ENCODE measurements at places on chromosomes 11 and 22.

DNA sequence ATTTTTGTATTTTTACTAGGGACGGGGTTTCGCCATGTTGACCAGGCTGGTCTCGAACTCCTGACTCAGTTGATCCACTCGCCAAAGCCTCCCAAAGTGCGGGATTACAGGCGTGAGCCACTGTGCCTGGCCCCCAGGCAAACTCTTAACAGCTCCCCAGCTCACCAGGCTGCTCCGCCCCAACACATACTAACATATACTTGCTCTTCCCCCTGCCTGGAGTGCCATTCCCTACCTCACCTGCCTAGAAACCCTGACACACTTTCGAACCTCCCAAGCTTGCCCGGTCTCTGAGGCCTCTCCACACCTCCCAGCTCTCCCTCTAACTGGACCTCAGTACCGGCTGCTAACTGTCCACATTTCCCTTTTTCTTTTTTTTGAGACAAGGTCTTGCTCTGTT is 8.5 kb downstream of the MAP4K2 start:
- no peak for DNase-seq

- DNase-seq = no peak
Measured at GRCh38 chr11:111472228-111472627, 40.0 kb downstream of the BTG4 start.

DNA sequence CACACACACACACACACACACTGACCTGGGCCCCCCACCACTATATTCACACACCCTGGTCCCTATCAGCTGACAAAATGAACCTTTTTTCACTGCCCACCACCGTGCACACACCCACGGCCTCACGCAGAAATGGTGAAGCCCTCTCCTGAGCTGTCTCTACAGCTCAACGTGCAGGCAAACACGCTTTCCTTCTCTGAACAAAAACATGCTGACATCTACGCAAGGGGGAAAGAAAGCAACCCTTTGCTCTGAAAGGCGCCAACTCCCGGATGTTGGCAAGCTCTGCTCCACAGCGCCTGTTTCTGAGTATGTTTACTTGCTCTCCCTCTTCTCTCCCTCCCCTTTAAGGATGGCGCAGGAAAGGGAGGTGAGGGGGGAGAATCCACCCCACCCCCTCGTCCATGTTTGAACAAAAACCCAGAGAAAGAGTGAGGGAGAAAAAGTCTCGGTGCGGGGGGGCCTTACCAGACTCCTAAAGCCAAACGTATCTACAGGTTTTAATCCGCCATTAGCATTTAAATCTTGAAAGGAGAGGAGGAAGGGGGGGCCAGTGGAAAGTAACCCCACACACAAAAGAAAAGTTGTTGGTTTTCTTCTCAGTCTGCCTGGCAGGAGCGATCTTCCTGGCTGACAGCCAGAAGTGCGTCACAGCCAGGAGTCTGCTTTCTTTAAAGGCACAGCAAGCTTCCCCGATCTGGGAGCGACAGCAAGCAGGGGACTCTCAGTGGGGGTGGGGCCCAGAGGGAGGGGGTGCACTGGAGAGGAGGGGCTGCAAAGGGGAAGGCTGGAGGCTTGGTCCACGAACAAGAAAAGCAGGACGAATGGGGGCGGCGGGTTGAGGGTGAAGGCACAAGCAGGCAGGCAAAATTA is 39.6 kb downstream of the NUMA1 start:
- DNase-seq = peak; percentile 80

GRCh38 chr11:42175203-42175602 is 715.8 kb upstream of the LRRC4C start:
- DNase-seq = no peak

DNA sequence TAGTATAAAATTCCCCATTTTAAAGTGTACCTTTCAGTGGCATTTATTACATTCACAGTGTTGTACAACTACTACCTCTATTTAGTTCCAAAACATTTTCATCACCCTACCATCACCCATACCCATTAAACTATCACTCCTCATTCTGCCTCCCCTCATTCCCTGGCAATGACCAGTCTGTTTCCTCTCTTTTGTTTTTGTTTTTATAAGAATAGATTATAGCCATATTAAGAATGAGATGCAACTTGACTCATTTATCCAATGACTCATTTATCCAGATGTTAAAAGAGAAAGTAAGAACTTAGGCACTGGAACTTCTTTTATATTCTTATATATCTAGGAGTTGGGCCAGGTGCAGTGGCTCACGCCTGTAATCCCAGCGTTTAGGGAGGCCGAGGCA is 156.3 kb downstream of the FAT3 start:
- DNase-seq = no peak

DNA sequence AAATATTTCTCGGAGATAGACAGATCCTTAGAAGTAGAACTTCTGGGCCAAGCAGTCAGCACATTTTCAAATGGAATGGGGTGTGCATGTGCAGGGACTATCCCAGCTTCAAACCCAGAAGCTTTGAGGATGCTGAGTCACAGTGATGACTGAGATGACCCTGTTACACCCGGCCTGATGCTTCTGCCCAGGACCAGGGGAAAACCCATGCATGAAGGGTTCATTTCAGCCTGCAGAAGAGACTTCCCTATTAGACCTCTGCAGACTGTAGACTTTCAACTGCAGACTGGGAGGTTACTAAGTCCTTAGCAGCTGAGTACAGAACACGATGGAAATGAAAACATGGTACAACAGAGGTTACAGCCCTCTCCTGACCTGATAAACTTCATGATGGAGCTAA is 3.6 kb upstream of the OR2AT4 start:
- peak; percentile 43 for DNase-seq

DNA sequence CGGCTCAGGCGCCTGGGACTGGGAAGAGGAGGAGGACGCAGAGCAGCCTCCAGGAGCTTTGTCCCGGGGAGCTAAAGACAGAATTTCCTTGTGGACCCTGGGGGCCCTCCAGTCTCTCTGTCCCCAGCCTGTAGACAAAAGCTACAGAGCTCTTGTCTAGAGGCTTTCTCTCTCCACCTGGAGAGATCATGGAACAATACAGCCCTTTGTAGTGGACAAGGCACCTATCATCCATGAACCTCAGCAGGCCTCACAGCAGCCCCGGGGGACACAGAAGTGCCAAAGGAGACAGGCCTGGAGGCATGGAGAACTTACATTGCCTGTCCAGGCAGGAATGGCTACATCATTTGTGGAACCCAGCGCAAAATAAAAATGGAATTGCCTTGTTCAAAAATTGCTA is 55.7 kb upstream of the TTLL12 start:
- DNase-seq = no peak

- DNase-seq = no peak
Measured at GRCh38 chr11:114622858-114623257, 27.3 kb upstream of the NXPE4 start.

DNA sequence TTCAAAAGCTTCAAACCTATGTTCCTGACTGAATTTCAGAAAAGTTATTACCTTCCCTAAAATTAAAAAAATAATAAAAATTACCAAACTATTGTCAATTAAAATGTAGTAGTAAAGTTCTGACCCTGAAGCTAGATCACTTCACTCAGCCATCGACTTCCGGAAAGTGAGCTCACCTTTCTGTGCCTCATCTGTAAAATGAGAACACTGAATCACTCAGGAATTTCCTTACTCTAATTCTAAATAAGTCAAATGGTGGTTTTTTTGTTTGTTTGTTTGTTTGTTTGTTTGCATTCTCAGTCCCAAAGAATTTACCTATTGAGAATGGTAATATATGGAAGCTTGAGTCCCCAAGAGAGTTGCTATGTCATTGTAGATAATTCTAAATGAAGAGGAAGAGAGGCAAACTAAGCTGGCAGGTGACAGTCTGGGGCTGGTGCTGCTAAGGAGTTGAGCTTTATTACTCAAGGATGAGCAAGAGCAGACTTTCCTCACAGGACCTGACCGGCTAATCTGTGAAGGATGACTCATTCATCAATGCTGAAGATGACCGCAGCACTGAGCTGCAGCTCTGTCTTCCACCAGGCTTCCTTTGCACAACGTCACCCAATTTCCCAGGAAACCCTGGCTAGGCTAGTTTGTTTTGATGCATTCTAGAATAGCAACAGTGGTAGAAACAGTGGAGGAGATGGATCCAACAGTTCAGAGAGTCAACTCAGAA is 248.8 kb downstream of the RAB38 start:
- no peak for DNase-seq
